ENCODE measurements at places on chromosomes 2 and 18. TPM values are rescaled to one million over a fixed set of nuclear protein-coding genes. Genes with fewer than 3 reads are reported as not detected.

The NPAS2 gene
- 1.1 TPM for total RNA-seq

GRCh38 chr2:11244091-11244826 is 89.0 kb downstream of the SLC66A3 start:
- DNase-seq, result no peak
- H3K4me3 ChIP-seq, result no peak overlapping the region
- no peaks in the 10 kb centered on the region for H3K4me1 ChIP-seq
- no peak overlapping the region for H3K27ac ChIP-seq
- H3K27me3 ChIP-seq, result no peaks in the 10 kb centered on the region
- peaks cover 23% of the 10 kb centered on the region for H3K36me3 ChIP-seq

- peaks cover 45% of the 10 kb centered on the region for H3K27me3 ChIP-seq
- no peak for DNase-seq
- H3K4me1 ChIP-seq, result no peaks in the 10 kb centered on the region
- H3K36me3 ChIP-seq, result no peaks in the 10 kb centered on the region
Measured at GRCh38 chr2:74577448-74577847, 22.9 kb downstream of the DOK1 start.

DNA sequence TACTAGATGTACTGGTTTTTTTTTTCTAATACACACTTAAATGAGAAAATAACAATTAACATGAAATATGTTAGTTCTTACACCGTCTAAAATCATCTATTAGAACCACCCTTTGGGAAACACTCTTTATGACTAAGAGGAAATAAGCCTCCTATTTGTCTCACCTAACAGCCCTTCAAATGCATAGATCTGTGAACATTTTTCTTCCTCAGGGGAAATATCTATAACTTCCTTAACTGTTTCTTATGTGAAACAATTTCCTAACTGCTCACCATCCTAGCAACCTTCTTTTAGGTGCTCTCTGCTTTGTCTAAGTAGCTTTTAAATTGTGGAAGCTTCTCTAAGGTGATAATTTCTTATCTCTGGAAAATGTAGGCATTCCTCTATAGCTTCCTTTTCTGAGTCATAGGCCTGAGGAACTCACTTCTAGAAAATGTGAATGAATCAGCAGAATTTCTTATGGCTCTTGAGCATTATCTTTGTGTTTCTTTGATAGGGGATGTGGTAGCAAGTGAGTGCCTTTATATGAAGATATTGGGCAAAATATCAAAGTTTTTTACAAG is 56.1 kb downstream of the CNTNAP5 start:
- H3K4me1 ChIP-seq, result peaks cover 8% of the 10 kb centered on the region
- DNase-seq, result no peak
- no peak overlapping the region for H3K27ac ChIP-seq
- no peak overlapping the region for H3K4me3 ChIP-seq
- no peaks in the 10 kb centered on the region for H3K27me3 ChIP-seq
- H3K36me3 ChIP-seq, result no peaks in the 10 kb centered on the region

- DNase-seq, result no peak
- H3K4me3 ChIP-seq, result no peak overlapping the region
- peaks cover 10% of the 10 kb centered on the region for H3K27me3 ChIP-seq
- H3K4me1 ChIP-seq, result no peaks in the 10 kb centered on the region
- H3K36me3 ChIP-seq, result no peaks in the 10 kb centered on the region
- no peak overlapping the region for H3K27ac ChIP-seq
Measured at GRCh38 chr2:17363846-17364245, 154.4 kb downstream of the RAD51AP2 start.

DNA sequence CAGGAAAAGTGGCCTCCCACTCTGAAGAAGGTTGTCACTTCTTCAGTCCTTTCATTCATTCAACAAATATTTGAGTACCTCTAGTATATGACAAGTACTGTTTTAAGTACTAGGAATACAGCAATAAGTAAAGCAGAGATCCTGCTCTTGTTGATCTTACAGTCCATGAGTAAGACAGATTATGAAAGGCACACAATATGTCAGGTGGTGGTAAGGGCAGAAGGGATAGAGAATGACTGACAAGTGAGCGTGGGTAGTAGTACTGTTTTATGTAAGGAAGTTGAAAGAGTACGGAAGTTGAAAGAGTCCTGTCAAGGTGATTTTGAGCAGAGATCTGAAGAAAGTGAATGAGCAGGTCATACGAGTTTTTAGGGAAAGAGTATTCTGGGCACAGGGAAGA is 111.3 kb downstream of the GALNT1 start:
- no peaks in the 10 kb centered on the region for H3K27me3 ChIP-seq
- no peaks in the 10 kb centered on the region for H3K4me1 ChIP-seq
- no peak for DNase-seq
- H3K4me3 ChIP-seq, result no peak overlapping the region

DNA sequence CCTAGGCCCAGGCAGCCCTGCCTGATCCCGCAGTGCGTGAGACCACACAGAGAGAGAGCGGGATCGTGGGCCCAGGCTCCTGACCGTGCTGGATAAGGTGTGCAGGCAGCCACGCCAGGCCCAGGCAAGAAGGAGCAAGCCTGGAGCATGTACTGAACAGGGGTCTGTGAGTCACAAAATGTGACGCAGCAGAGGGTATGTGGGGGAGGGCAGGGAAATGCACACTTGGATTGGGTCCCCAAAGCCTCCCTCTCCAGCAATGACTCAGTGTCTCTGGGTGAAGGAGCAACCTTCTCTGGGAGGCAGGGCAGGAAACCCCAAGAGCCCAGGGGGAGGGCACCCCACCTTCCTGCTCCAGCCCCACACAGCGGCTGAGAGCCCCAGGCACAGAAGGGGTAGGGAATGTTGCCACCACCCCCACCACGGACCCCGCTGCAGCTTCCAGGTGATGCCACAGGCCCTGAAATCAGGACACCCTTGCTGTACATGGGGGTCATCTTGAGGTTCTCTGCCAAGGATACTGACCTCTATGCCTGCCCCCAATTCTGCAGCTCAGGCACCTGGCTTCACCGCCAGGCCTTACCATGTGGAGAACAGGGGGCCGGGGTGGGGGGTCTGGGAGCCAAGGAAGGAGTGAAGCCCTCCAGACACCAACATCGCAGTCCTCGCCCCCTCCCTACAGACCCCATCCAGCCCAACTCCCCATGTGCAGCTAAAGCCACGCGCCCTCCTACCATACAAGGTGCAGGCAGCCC is 1.3 kb upstream of the GPC1 start:
- no peaks in the 10 kb centered on the region for H3K36me3 ChIP-seq
- no peak for DNase-seq
- peaks cover 14% of the 10 kb centered on the region for H3K27me3 ChIP-seq
- H3K27ac ChIP-seq, result no peak overlapping the region
